ENCODE measurements at places on chromosomes 5 and 9.
A peak's percentile ranks its signal among the peaks of the same experiment; 100 is the strongest.

DNA sequence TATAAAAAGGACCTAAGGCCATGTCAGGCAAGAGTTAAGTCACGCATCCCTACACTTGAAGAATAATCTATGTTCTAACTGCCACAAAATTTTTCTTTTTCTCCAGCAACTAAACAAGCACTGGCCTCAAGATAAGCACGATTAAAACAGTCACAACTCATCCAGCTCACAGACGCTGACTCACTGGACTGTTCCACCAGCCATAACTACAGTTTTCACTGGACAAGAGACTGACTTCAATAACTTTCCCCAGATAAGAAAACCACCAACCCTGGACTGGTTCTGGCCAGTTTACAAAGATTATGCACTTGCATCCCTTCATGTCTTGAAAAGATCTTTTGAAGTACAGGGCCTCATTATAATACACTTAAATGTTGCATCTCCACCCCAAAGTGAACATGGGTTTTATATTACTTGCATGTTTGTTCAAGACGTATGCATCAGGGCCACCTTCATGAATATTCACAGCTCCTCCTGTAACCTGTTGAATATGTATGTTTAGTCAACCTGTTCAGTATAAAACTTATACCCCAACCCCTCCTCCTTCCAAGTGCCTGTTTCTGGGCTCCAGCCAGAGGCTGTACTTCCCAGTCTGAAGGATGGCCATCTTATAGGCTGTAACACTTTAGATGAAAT is 129.3 kb upstream of the EPB41L4A start:
- DNase-seq: no peak

DNA sequence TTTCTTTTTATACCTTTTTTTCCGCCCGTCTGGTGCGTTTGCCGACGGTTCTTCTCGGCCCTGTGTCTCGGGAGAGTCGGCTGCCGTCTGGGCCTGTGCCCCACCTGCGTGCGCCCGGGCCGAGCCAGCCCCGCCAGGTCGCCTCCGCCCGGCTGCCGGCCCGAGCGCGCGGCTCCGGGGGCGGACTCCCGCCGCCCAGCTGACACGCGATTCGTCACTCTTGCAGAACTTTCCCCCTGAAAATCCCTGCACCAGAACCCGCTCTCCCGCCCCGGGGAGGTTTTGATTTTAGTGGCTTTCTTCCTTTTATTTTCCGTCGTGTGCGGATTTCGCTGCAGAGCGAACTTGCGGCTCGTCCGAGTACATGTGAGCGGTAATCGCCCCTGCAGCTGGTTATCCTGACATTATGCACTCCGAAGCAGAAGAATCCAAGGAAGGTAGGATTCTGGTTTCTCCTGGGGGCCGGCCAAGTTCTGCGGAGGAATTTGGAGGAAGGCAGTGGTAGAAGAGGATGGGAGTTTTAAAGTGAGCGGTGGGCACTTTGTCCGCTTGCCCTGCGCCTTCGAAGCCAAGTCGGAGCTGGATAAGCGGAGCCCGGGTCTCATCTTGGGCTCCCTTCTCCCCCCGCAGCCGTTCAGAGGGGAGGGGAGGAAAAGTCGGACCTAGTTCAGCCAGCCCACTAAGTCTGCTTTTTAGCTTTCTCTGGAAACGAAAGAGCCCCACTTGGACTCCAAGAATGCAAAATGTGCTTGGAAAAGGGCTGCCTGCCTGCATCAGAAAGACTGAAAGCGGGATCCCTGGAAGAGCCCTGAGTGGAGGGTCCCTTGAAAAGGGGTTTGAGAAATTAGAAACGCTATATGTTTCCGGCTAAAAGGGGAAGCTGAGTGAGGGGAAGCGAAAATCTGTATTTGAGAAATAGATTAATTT is at the start of gene TNFAIP8:
TNFAIP8 (plus strand) TSS at position 335 of the 927 bp plus-strand sequence; CDS start at position 407, 72 bp downstream.
- DNase-seq: no peak

DNA sequence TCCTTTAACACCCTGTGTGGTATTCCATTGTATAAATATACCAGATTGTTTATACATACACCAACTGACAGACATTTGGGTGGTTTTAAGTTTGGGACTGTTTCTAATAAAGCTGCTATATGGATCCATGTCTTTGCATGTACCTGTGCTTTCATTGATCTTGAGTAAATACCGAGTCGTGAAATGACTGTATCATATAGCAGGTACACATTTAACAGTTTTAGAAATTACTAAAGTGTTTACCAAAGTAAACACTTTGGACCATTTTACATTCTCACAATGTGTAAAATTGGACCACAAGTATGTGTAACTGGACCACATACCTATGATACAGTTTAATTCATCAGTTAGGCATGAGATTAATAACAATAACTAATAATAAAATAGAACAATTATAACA is 175.2 kb downstream of the FBXL17 start:
- no peak for DNase-seq

GRCh38 chr9:5896863-5897262 is 6.2 kb downstream of the MLANA start:
- no peak for DNase-seq

- DNase-seq: no peak
Observed at GRCh38 chr5:152673601-152674000, 268.5 kb upstream of the NMUR2 start.

GRCh38 chr9:5626727-5627634 is 1.9 kb upstream of the RIC1 start:
- DNase-seq: peak; percentile 22
